H9 (cell line): ENCODE measurements at places on chromosomes 12 and 14. TPM values are rescaled to one million over a fixed set of nuclear protein-coding genes. Genes with fewer than 3 reads are reported as not detected.
A peak's percentile ranks its signal among the peaks of the same experiment; 100 is the strongest.

YEATS4 gene
- total RNA-seq = 35.6 and 37.7 TPM in 2 replicates

RPS6KA5 gene
- total RNA-seq = 3.7 and 3.8 TPM in 2 replicates

DNA sequence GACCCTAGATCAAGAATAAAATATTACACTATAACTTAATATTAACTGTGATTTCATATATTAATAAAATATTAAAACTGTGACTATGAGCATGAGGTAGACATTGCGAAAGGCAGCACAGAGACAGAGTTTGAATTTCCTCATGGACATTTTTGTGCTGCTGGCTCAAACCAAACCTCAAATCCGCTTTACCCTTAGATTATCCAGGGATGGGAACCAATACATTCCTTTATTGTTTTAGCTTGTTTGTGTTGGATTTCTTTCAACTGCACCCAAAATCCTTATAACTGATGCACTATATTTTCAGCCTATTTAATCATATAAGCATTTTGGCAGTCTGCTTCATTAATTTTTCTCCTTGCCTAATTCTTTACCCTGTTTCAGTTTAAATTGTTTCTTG, 436.7 kb downstream of the ATP23 start:
- no peak overlapping the region for H3K27ac ChIP-seq
- no peaks in the 10 kb centered on the region for H3K27me3 ChIP-seq
- no peak overlapping the region for H3K4me3 ChIP-seq

GRCh38 chr12:112112409-112113133, 4.0 kb upstream of the NAA25 start:
- H3K27me3 ChIP-seq = no peaks in the 10 kb centered on the region
- no peaks in the 10 kb centered on the region for H3K36me3 ChIP-seq
- H3K4me1 ChIP-seq = peaks cover 2% of the 10 kb centered on the region; the same call in 1 of the 2 replicates
- no peak overlapping the region for H3K4me3 ChIP-seq
- H3K27ac ChIP-seq = peak overlapping the region; percentile 22

SH2B3 gene
- total RNA-seq = 37.9 and 40.3 TPM in 2 replicates

- no peak overlapping the region for H3K27ac ChIP-seq
- H3K36me3 ChIP-seq = no peaks in the 10 kb centered on the region
- no peak overlapping the region for H3K4me3 ChIP-seq
- no peak for DNase-seq
Measured at GRCh38 chr12:66063916-66064315, 66.6 kb downstream of the LLPH start.

GRCh38 chr12:57623385-57623784, 9.6 kb downstream of the B4GALNT1 start:
- no peak overlapping the region for H3K4me3 ChIP-seq
- no peak overlapping the region for H3K27ac ChIP-seq
- H3K27me3 ChIP-seq = peaks cover 95% of the 10 kb centered on the region
- DNase-seq = no peak
- H3K36me3 ChIP-seq = no peaks in the 10 kb centered on the region

DNA sequence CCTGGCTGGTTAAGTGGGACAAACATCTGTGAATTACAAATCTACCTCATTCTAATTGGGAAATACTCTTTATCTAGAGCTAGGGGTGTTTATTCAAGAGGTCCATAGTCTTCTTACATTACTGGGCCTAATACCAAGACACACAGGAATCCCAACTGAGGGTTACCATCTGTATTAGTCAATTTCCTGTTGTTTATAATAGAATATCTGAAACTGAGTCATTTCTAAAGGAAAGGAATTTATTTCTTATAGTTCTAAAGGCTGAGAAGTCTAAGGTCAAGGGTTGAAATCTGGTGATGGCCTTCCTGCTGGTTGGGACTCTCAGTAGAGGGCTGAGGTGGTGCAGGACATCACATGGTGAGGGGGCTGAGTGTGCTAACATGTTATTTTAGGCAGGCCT, 36.0 kb downstream of the RTRAF start:
- H3K27ac ChIP-seq = no peak overlapping the region
- H3K4me3 ChIP-seq = no peak overlapping the region
- no peak for DNase-seq
- peaks cover 7% of the 10 kb centered on the region; the same call in 1 of the 2 replicates for H3K4me1 ChIP-seq
- H3K27me3 ChIP-seq = no peaks in the 10 kb centered on the region
- H3K36me3 ChIP-seq = no peaks in the 10 kb centered on the region; the same call in 2 of the 3 replicates

- no peaks in the 10 kb centered on the region for H3K27me3 ChIP-seq
- DNase-seq = no peak
- H3K4me3 ChIP-seq = no peak overlapping the region
- H3K27ac ChIP-seq = no peak overlapping the region
Measured at GRCh38 chr12:50563434-50563787, 58.6 kb downstream of the DIP2B start.

MIP gene
- 0.17 TPM in 1 of 2 replicates, not detected in the other for total RNA-seq

GRCh38 chr12:538731-539539, 79.2 kb downstream of the B4GALNT3 start:
- H3K4me1 ChIP-seq = peaks cover 2% of the 10 kb centered on the region; the same call in 1 of the 2 replicates
- H3K36me3 ChIP-seq = peaks cover 5% of the 10 kb centered on the region; the same call in 1 of the 2 replicates
- H3K27me3 ChIP-seq = no peaks in the 10 kb centered on the region
- no peak for DNase-seq
- H3K27ac ChIP-seq = no peak overlapping the region

LMO3 gene
- not detected in 2 replicates for total RNA-seq

- no peak for DNase-seq
- H3K4me3 ChIP-seq = no peak overlapping the region
- no peak overlapping the region for H3K27ac ChIP-seq
- no peaks in the 10 kb centered on the region for H3K36me3 ChIP-seq
- H3K4me1 ChIP-seq = no peaks in the 10 kb centered on the region
Measured at GRCh38 chr12:22787557-22787956, 162.6 kb downstream of the ETNK1 start.

DNA sequence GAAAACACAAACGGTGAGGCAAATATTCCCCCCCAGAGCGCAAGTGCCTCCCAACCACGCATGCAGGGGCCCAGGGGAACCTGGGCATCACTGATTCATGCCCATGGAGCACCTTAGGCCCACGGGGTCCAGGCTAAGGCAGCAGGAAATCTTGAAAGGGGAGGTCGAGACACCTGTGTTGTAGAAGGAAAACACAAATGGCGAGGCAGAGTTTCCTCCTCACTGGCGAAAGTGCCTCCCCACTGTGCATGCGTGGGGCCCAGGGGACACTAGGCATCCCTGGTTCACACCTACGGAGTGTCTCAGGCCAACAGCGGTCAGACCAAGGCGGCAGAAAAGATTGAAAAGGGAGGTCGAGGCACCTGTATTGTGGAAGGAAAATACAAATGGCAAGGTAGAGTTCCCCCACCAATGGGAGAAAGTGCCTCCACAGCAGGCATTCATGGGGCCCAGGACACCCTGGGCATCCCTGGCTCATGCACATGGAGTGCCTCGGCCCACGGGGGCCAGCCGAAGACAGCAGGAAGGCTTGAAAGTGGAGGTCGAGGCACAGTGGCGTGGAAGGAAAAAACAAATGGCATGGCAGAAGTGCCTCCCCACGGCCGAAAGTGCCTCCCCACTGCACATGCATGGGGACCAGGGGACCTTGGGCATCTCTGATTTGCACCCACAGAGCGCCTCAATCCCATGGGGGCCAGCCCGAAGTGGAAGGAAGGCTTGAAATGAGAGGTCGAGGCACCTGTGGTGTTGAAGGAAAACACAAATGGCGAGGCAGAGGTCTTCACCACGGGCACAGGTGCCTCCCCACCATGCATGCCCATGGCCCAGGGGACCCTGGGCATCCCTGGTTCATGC, 368.8 kb downstream of the ALG10 start:
- no peak overlapping the region for H3K27ac ChIP-seq
- no peaks in the 10 kb centered on the region; the same call in 1 of the 2 replicates for H3K27me3 ChIP-seq
- H3K4me3 ChIP-seq = no peak overlapping the region
- no peaks in the 10 kb centered on the region for H3K4me1 ChIP-seq
- no peak for DNase-seq
- H3K36me3 ChIP-seq = peaks cover 18% of the 10 kb centered on the region

KRT73 gene
- not detected in 2 replicates for total RNA-seq

DNA sequence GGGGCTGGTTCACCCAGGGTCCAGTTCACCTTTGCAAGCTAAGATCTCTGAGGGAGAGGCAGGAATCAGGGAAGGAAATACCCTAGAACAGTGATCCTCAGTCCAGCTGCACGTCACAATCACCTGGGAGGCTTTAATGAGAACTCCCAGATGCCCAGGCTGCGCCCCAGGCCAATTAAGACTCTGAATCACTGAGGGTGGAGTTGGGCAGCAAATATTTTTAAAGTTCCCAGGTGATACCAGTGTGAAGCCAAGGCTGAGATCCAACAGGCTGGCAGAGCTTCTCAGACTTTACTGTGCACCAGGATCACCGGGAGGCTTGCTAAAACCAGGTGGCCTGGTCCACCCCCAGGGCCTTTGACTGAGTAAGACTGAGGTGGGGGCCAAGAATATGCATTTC, 23.8 kb downstream of the MYL2 start:
- H3K36me3 ChIP-seq = no peaks in the 10 kb centered on the region
- H3K4me3 ChIP-seq = no peak overlapping the region
- DNase-seq = no peak

GRCh38 chr12:18853570-18854366, 115.8 kb downstream of the CAPZA3 start:
- H3K27ac ChIP-seq = no peak overlapping the region
- H3K4me1 ChIP-seq = peaks cover 5% of the 10 kb centered on the region
- no peaks in the 10 kb centered on the region for H3K36me3 ChIP-seq
- DNase-seq = no peak
- no peak overlapping the region for H3K4me3 ChIP-seq

- H3K4me3 ChIP-seq = no peak overlapping the region
- no peaks in the 10 kb centered on the region for H3K4me1 ChIP-seq
- no peak for DNase-seq
Measured at GRCh38 chr12:93751864-93752610, 74.9 kb downstream of the CRADD start.

GRCh38 chr12:89821896-89822295, 113.3 kb upstream of the ATP2B1 start:
- 0 out of 2 replicates have a peak, but pooled peaks cover 3% of the 10 kb centered on the region for H3K4me1 ChIP-seq
- H3K27me3 ChIP-seq = no peaks in the 10 kb centered on the region
- no peaks in the 10 kb centered on the region for H3K36me3 ChIP-seq

DNA sequence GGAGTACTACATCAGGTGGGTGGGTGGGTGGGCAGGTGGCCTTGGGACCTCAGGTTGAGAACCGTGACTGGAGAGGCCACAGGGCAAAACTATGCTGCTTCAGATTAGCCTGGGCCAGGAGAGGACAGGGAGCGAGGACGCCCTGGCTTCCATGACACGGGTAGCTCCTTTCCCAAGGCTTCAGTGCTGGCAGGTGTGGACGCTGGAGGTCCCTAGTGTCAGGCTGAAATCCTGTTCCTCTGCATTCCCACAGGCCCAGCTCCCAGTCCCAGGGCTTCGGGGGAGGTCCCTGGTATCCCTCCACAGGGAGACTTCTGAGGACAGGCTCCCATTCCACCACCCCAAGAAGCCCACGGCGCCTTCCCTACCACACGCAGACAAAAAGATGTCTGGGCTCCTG, 31.6 kb downstream of the CCDC92 start:
- no peaks in the 10 kb centered on the region for H3K4me1 ChIP-seq
- H3K27me3 ChIP-seq = no peaks in the 10 kb centered on the region; the same call in 1 of the 2 replicates
- DNase-seq = no peak

SYT10 gene
- 0.70 and 0.72 TPM in 2 replicates for total RNA-seq

DNA sequence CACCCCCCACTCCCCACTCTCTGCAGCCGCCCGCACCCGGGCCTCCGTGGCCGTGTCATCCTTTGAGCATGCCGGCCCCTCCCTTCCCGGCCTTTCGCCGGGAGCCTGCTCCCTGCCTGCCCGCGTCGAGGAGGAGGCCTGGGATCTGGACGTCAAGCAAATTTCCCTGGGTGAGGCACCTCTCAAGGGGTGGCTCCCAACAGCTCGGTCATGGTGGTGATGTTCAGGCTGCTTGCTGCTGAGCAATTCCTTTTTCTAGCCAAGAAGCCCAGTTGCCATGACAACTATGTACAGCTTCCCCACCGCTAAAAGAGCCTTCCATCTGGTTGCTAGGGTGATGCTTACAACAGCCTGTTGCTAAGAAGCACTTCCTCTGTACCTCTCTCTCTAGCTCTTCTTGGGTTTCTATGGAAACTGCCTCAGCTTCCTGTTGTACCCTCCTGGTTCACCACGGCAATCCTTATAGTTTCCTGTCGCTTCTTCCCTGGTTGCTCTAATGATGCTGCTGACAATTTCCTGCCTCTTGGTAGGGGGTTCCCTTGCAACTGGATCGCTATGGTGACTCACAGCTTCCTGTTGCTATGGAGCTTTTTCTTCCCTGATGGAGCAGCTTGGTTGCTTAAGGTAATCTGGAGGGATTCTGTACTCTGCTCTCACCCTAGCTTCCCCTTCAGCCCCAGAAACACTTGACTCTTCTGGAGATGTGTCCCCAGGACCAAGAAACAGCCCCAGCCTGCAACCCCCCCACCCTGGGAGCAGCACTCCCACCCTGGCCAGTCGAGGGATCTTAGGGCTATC, 11.0 kb downstream of the ZNF219 start:
- DNase-seq = peak; percentile 90
- no peaks in the 10 kb centered on the region for H3K27me3 ChIP-seq
- H3K4me1 ChIP-seq = no peaks in the 10 kb centered on the region; the same call in 1 of the 2 replicates
- no peak overlapping the region for H3K27ac ChIP-seq
- peaks cover 58% of the 10 kb centered on the region for H3K36me3 ChIP-seq

DNA sequence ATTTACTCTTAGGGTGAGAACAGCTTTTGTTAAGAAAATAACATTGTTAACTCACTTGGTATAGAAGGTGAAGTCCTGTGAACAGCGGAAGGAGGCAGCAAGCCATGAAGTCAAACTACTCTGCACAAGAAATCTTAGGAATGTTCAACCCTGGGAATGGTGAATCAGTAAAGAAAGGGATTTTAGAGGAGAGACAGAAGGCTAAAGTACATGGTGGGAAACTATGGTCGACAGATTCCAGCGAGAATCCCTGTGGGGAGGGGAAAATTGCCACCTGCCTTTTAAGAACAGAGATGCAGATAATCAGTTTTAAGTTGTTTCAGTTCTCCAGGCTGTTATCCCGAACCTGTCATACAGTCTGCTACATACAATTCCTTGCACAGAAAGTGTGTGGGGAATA, 63.2 kb upstream of the PTPRR start:
- H3K27me3 ChIP-seq = no peaks in the 10 kb centered on the region
- DNase-seq = peak; percentile 50
- no peak overlapping the region for H3K4me3 ChIP-seq
- no peaks in the 10 kb centered on the region; the same call in 1 of the 2 replicates for H3K4me1 ChIP-seq

- H3K4me3 ChIP-seq = no peak overlapping the region
- no peak for DNase-seq
- 0 out of 3 replicates have a peak, but pooled peaks cover 1% of the 10 kb centered on the region for H3K36me3 ChIP-seq
- no peak overlapping the region for H3K27ac ChIP-seq
Measured at GRCh38 chr14:103328941-103329340, 5.1 kb upstream of the EIF5 start.

LRRC10 gene
- total RNA-seq = not detected in 2 replicates

- H3K4me3 ChIP-seq = peak within 1 kb of the TSS; percentile 79
- H3K27ac ChIP-seq = no peak within 1 kb of the TSS
- no peaks in the 10 kb centered on the region for H3K4me1 ChIP-seq
- H3K36me3 ChIP-seq = peaks cover 2% of the 10 kb centered on the region; the same call in 1 of the 3 replicates
Measured at GRCh38 chr14:61812347-61813095, 50.3 kb downstream of the SNAPC1 start.

INHBC gene
- total RNA-seq = not detected in 2 replicates

BCL11B gene
- total RNA-seq = 4.9 and 5.1 TPM in 2 replicates
